ENCODE measurements at places on chromosomes 7 and 10. TPM values are rescaled to one million over a fixed set of nuclear protein-coding genes. Genes with fewer than 3 reads are reported as not detected.

The LAMB1 gene
- 151 TPM for total RNA-seq

The HMX2 gene
- not detected for total RNA-seq

The MEOX2 gene
- total RNA-seq = not detected

The AHR gene
- not detected for total RNA-seq

The C10orf62 gene
- total RNA-seq = 0.38 TPM

The RARRES2 gene
- 48.7 TPM for total RNA-seq

The CYP26C1 gene
- total RNA-seq = 0.02 TPM

The ICA1 gene
- 6.5 TPM for total RNA-seq

Measured in A172 (cell line).